Ovary (tissue), 10 donors: ENCODE measurements at places on chromosomes 11 and 22.
A peak's percentile ranks its signal among the peaks of the same experiment; 100 is the strongest.

DNA sequence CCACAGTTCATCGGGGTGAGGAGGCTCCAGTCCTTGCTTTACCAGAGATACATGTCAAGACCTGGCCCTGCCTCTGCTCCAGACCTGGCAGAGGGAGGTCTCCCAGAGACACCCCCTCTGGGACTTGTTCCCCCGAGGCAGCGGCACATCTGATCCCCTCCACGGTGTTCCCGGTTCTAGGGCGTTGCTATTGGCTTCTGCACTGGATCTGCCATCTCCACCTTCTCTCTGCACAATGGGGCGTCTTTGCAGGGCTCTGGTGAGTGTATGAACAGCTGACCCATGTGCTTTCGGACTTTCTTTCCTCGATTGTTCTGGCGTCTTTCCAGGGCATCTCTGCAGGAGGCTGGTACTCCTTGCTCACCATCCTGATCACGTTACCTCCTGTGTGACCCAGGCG lies 930.4 kb downstream of the TBC1D22A start:
- no peak for DNase-seq

GRCh38 chr11:78666675-78667160 lies 92.1 kb upstream of the NARS2 start:
- DNase-seq, result no peak

GRCh38 chr11:118074091-118074685 lies 2.7 kb upstream of the TMPRSS4 start:
- no peak for DNase-seq

GRCh38 chr11:14300661-14301304 lies 58.2 kb downstream of the RRAS2 start:
- peak; percentile 63 for DNase-seq

GRCh38 chr22:24030186-24030702 lies 19.1 kb downstream of the CABIN1 start:
- no peak for DNase-seq

GRCh38 chr11:65454696-65455456 lies 32.3 kb downstream of the NEAT1 start:
- DNase-seq, result peak; percentile 93

GRCh38 chr11:120122924-120123683 lies 14.8 kb downstream of the TRIM29 start:
- DNase-seq, result no peak

- no peak for DNase-seq
Measured at GRCh38 chr11:97143463-97143862, 753.6 kb downstream of the JRKL start.

DNA sequence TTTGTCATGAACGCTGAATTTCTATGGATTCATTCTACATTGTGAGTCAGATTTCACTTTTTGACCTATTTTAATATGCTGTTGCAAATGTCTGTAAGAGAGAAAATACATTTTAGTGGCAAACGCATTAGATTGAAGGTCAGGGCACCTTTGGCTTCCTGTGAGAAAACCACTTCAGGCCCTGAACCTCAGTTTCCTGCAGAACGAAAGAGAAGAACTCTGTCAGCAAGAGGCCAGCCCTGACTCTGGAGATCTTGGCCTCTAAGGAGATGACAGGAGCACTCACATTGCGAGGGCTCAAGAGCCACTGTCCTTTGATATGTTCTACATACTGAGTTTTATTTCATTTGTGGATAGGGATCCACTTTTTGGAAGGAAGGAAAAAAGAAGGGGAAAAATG lies 83.6 kb downstream of the KCNJ1 start:
- no peak for DNase-seq

- no peak for DNase-seq
Measured at GRCh38 chr11:19393941-19394340, 153.2 kb upstream of the E2F8 start.

DNA sequence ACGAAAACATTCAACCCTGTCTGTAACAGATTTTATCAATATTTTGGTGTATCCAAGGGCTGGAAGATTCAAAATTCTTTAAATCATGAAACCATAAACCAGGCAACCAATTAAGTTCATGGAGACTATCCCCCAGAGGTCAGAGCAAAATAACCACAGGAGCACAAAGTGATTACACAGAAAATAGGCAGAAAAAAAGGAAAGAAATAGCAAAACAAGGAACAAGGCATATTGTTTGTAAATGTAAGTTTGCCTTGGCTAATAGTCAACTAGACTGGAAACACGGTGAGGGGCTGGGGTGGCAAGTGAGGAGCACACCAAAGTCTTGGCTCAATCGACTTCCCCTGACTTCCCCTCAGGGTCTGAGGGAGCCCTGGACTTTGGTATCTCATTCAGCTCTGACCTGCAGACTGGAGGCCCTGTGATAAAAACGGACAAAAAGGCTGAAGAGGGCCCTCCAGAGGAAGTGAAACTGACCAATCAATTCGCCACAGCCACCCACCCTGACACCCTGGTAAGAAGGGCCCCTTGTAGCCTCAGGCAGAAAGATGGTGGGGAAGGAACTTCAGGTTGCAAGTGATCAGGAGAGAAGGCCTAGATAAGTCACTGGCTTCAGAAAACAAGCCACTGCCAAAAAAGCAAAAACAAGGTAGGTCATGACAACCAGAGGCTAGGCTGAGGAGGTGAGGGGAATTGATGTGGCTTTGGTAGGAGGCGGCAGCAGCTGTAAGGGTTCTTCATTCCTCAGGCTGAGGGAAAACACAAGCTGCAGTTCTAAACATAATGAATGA lies 1.8 kb downstream of the SIK3 start:
- no peak for DNase-seq

GRCh38 chr11:114275280-114275679 lies 20.9 kb upstream of the NNMT start:
- no peak for DNase-seq

DNA sequence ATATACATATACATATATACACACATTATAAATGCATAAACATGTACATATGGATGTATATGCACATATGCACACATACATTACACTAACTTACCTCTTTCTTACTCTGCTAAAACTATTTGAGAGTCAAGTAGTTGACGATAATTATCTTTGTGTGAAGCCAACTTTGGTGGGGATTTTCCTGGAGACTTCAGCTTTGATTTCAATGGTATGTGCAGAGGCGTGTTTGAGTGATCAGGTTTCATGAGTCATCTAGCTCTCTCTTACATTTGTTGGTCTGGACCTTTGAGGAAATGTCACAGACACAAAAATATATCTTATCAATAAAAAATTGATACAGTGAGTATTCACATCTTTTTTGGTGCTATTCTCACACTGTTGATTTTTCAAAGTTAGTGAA lies 769.1 kb upstream of the LUZP2 start:
- DNase-seq, result no peak
